ENCODE measurements at places on chromosomes 6 and 20. TPM values are rescaled to one million over a fixed set of nuclear protein-coding genes. Genes with fewer than 3 reads are reported as not detected.

- DNase-seq, result peak; percentile 73
Measured at GRCh38 chr20:31569163-31570020, 35.7 kb upstream of the ID1 start.

DNA sequence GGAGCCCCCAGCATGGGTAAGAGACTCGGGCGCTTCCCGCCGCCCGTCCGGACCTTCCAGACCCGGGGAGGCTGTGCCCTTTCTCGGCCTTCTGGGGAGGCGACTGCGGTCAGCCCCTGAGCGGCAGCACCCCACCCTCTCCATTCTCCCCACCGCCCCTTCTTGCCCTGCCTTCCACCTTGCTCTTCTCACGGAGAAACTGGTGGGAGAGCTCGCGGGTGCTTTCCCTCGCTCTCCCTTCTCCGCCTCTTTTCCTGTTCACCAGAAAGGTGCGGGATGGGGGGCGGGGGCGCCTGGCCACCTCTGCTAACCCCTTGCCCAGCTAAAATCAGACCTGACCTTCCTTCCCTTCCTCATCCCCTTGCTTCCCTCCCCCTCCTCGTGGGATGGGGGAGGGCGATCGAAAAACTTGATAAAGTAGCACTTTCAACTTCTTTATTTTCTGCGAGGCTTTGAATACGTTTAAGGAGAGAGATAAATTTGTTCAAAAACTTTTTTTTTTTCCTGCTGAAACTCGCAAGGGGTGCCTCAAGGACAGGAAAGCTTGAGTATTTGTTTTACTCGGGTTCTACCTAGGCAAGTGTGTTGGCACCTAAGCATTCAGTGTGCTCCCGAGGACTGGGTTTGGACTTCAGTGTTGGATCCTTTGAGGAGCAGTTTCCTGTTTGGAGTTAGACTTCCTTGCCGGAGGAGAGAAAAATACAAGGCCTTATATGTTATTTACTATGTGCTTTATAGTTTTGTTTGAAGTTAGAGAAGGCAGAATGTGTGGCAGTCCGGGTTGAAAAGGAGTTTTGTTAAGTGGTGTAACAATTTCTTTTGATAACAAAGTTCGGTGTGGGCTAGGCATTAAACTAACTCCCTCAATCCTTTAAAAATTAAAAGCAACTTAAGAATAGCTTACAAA is 897 bp downstream of the CD2AP start:
- DNase-seq, result peak; percentile 25

DNA sequence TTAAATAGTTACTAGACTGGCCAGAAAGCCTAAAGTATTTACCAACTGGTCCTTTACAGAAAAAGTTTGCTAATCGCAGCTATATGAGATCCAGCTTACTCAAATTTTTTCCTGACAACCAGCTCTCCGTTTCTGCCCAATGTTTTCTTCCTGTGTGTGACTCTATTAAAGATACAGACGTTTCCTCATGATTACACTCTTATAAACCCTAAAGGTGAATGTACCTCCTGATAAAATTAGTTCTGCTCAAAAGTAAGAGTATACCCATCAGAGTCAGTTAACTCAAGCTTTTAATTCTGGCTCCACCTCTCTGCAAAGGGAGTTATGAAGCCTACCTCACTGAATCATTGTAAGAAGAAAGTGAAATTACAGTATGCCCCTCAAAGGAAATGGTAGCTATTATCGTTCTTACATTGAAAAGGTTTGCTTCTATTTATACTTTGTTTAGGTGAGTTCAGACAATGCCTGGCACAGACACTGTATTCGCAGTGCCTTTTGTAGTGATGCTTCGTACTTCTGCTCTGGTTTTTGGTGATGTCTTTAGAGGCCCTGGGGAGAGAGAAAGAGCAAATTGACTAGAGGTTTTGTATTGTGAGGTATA is 10.2 kb upstream of the MROH8 start:
- DNase-seq, result no peak

The RIPPLY2 gene
- not detected for total RNA-seq

The MLIP gene
- total RNA-seq, result not detected

The HMGN4 gene
- 164 TPM for total RNA-seq

The VWA7 gene
- total RNA-seq, result 0.36 TPM

Measured in RPMI7951 (cell line).